ENCODE measurements at places on chromosomes 16 and 17. TPM values are rescaled to one million over a fixed set of nuclear protein-coding genes. Genes with fewer than 3 reads are reported as not detected.

The SPATA32 gene
- not detected for total RNA-seq

The PSKH1 gene
- total RNA-seq, result 13.2 TPM

The NOD2 gene
- 11.6 TPM for total RNA-seq

The STH gene
- not detected for total RNA-seq

The CCR7 gene
- not detected for total RNA-seq

The PRSS21 gene
- 2.8 TPM for total RNA-seq

The KCNH4 gene
- total RNA-seq, result not detected

The CDH11 gene
- total RNA-seq, result 82.1 TPM

The PERCC1 gene
- not detected for total RNA-seq

The ACSM2B gene
- not detected for total RNA-seq

The OTOP2 gene
- total RNA-seq, result under 0.01 TPM

The PTRH2 gene
- 37.4 TPM for total RNA-seq

The ERN2 gene
- total RNA-seq, result 0.26 TPM

The MRPS34 gene
- 74.8 TPM for total RNA-seq

The DRC3 gene
- total RNA-seq, result 0.13 TPM

The NPW gene
- 0.13 TPM for total RNA-seq

The MSLN gene
- total RNA-seq, result 2.6 TPM

The SLC25A39 gene
- total RNA-seq, result 83.7 TPM
